Activated CD4-positive, alpha-beta memory T cell treated with anti-CD3 and anti-CD28 coated beads, Interleukin-2, amount 10 ng/mL, durations not matched to agents 7 days and 5 days (primary cell): ENCODE measurements at places on chromosomes 11 and 22.

DNA sequence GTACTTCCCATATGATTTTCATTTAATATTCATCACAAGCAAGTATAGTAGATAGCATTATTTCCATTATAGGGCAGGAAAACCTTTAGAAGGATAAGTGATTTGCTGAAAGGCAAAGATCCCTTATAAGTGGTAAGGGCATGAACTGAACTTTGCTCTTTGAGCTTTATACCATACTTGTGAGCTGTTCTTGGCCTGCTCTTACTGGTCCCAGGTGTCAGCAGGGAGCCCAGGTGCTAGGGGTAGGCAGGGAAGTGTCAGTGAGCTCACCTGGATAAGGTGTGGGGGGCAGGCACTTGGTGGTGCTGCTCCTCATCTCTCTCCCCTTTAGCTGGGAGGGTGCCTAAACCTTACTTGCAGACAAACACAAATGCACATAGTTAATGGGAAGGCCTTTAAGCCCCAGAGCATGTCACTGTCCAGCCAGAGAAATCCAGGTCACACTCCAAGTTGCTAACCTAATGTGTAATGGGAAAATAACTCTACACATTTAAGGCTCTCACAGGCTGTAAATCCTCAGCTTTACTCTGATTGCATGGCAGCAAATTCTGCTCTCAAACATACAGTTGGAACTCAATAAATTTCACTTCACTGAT lies 114.4 kb downstream of the PLEKHA7 start:
- H3K4me1 ChIP-seq: peaks cover 24% of the 10 kb centered on the region
- no peaks in the 10 kb centered on the region for H3K27me3 ChIP-seq
- no peak overlapping the region for H3K4me3 ChIP-seq
- H3K36me3 ChIP-seq: no peaks in the 10 kb centered on the region

- H3K27ac ChIP-seq: no peak overlapping the region
- H3K4me3 ChIP-seq: no peak overlapping the region
- no peaks in the 10 kb centered on the region for H3K36me3 ChIP-seq
- peaks cover 15% of the 10 kb centered on the region for H3K4me1 ChIP-seq
Observed at GRCh38 chr11:83020942-83021779, 50.5 kb downstream of the RAB30 start.

- peaks cover 4% of the 10 kb centered on the region for H3K4me1 ChIP-seq
- H3K27me3 ChIP-seq: no peaks in the 10 kb centered on the region
Observed at GRCh38 chr22:41398921-41399320, 17.2 kb downstream of the TEF start.

DNA sequence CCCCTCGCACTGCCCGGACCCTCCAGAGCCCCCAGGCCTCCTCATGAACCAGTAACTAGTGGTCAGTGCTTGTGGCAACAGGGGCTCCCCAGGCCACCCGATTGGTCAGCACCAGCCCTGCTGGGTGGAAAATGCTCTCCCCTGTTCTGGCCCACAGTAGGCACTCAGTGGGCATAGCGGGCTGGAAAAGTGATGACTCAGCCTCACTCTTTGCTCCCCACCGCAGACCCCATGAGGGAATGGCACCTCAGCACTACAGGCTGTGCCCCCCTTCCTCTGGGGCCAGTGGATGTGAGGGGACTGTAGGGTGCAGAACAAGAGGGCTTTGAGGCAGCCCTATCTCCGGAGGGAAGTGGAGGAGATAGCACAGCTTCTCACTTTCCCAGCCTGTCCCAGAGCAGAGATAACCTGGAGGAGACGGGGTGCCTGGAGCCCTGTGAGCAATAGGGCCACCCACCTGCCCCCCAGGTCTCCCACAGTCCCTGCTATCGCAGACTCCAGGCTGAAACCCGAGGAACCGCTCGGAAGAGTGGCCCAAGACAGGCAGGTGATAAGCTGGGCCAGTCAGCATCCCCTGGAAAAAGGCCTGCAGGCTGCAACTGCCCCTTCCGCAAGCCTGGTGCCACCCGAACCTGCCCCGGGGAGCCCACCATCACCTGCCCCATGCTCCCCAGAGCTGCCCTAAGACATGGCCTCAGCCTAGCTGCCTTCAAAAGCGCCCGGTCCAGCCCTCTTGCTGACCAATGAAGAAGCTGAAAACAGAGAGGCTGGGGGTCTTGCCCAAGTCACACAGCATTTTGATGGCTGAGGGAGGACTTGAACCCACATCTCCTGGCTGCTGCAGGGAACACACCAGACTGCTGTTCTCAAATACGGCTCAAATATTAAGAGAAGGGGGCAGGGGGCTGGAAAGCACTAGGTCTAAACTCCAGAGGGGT lies 29.4 kb upstream of the PDGFB start:
- H3K4me3 ChIP-seq: no peak overlapping the region
- H3K27me3 ChIP-seq: peaks cover 16% of the 10 kb centered on the region
- no peak for DNase-seq
- no peak overlapping the region for H3K27ac ChIP-seq
- no peaks in the 10 kb centered on the region for H3K4me1 ChIP-seq
- no peaks in the 10 kb centered on the region for H3K36me3 ChIP-seq

DNA sequence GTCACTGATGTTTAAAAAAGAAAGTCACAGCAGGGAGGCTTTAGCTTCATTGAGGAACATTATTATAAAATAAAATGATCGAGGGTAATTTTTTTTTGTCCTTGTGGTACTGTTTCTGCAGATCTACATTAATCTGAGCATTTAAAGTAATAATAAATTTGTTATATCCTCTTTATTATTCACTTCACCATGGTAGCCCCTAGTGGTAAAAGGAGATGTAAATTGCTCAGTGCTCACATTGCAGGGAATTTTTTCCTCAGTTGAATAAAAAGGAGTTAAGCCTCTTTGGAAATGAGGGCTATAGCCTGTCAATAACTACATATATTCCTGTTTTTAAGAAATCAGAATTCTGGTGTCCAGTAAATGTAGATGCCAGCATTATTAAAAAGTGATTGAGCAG lies 99.7 kb upstream of the VPREB1 start:
- H3K27ac ChIP-seq: no peak overlapping the region
- H3K4me1 ChIP-seq: no peaks in the 10 kb centered on the region
- H3K36me3 ChIP-seq: no peaks in the 10 kb centered on the region
- no peak overlapping the region for H3K4me3 ChIP-seq

DNA sequence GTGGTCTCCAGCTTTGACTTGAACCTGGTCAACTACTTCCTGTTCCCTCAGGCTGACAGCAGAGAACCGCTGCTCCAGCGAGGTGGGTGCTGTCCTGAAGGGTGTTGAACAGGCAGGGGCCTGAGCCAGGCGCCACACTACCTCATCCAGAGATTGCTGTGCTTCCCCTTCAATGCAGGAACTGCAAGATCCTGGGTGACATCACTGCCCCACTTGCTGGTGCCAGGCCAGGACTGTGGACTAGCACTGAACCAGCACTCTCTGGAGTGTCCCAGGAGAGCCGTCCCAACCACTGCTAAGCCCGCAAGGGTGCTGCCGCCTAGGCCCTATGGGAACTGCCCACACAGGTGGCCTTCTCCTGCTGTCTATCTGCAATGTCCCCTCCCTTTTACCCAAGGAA lies 51.7 kb downstream of the GAB4 start:
- no peaks in the 10 kb centered on the region for H3K36me3 ChIP-seq
- no peaks in the 10 kb centered on the region for H3K27me3 ChIP-seq
- H3K27ac ChIP-seq: no peak overlapping the region
- no peaks in the 10 kb centered on the region for H3K4me1 ChIP-seq
- no peak overlapping the region for H3K4me3 ChIP-seq
- no peak for DNase-seq

DNA sequence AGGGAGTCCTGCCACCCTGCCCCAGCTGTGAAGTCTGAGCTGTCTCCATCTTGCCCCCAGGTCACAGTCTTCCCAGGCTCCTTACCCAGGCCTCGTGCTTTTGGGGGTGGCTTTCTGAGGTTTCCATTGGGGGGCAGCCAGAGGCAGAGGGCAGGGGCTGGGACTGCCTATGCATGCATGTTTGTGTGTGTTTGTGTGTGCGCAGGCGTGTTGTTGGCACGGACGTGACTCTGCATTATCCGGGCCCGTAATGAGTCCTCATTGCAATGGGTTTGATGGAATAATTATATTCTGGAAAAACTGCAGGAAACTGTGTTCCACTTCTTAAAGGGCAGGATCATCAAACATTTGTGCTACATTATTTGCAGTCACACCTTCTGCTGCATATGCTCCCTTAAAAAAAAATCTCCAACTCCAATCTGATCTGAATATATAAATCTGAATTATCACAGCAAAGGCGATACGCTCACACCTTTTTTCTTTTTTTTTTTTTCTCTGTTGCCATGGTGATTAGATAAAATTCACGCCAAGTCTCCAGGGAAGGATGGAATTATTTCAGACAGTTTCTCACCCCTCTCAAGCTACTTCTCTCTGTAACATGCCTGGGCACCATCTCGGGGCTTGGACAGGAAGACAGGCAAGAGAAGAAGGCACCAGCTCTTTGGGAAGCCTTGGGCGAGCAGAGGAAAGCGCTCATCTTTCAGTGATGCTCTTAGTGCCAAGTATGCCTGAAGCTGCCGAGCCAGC lies 45.9 kb downstream of the DSCAML1 start:
- no peak for DNase-seq
- no peak overlapping the region for H3K27ac ChIP-seq
- H3K27me3 ChIP-seq: peaks cover 7% of the 10 kb centered on the region
- no peaks in the 10 kb centered on the region for H3K36me3 ChIP-seq
